Hematopoietic multipotent progenitor cell treated with erythropoietin and hydrocortisone succinate and interleukin-3 and kit ligand, for 8 days (in vitro differentiated cells): ENCODE measurements at places on chromosomes 3 and 15.

GRCh38 chr3:100316641-100317069 is 17.9 kb upstream of the NIT2 start:
- peak; percentile 82 for DNase-seq

DNA sequence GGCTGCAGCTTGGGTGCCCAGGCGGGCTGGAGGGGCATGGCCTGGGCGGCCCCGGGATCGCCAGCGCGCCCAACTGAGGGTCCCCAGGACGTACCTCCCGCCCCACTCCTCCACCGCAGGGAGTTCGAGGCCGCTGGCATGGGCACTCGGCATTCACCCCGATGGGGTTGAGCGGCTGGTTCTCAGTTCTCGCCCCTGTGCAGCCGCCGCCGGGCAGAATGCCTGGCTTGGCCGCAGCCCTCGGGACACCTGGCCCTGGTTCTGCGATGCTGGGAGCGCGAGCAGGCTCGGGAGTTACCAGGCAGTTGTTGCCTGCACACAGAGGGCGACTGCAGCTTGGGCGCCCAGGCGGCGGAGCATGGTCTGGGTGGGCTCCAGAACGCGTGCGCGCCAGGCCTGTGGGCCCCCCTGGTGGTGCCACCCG is 121.4 kb downstream of the LMLN start:
- DNase-seq, result no peak

DNA sequence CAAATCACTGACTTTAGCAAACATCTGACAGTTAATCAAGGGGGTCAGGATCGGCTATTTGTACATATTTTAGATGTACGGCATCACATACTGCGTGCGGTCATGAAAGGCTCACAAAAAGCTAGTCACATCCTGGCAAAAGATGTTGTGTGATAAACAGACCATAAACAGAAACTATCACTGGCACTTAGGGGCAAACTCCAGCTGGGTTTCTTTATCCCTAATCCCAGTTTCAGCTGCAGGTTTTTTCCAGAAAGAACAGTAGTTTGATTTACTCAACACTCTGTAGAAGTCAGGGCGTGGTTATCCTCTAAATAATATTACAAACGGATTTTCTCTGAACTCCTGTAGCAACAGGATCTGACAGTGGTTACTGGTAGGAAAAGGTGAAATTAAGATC is 112.4 kb upstream of the BHLHE40 start:
- DNase-seq, result no peak

DNA sequence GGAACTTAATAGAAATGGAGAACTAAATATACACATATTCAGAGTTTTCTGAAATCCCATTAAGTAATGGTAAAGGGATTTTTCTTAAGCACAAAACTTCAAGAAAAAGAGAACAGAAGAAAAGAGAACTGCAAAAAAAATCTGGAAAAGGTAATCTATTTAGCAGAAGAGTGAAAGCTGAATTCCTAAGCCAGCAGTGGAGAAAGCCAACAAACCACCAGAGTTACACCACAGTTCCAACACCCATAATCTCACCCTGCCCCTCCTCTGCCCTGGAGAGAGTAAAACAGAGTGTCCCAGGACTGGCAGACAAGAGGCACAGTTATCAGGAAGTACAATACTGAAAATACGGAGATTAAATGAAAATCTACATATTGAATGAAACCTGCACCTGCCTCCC is 29.4 kb downstream of the TP53BP1 start:
- DNase-seq, result no peak

DNA sequence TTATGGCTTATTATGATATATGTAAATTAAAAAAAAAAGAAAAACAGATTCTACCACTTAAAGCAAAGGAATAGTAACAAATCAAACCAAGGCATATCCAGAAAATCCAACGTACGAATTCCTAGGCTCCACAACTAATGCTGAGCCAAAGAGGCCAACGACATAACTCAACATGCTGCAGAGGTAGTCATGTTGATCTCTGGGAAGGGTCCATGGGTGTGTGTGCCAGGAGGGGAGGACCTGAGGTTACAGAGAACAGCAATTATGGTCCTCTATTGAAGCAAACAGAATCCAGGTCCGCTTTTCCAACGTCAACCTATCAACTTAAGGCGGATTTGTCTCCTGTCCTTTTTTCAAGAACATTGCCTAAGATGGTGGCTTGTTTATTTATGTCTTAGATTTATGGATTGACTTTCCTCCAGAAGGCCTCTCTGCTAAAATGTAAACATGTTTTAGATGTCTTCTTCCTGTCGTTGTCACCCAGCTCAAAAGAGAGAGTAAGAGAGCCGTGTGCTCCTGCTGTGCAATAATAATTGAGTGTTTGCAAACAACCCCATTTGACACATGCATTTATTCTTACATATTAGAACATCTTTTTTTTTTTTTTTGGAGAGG is 20.4 kb downstream of the NANOGP8 start:
- DNase-seq, result no peak

GRCh38 chr3:122189357-122189756 is 5.9 kb downstream of the CASR start:
- DNase-seq, result no peak

DNA sequence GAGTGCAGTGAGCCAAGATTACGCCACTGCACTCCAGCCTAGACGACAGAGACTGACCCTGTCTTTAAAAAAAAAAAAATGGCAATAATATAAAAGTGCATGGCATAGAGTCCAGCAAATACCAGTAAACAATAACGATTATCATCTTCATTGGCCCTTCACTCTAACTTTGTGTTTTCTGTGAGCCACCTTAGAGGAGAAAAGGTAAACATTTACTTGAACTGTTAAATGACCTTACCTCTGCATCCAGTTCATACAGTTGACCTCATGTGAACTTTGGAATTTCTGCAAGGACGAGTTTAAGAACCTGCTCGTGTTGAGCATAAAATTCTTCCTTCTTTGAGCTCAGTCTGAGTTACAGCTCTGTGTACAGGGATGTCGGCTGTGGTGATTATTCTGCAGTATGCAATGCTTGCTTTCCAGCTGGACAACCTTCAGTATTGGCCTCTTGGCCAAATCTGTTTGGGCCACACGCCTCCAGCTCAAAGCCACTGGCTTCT is 56.6 kb downstream of the RLBP1 start:
- DNase-seq, result no peak

DNA sequence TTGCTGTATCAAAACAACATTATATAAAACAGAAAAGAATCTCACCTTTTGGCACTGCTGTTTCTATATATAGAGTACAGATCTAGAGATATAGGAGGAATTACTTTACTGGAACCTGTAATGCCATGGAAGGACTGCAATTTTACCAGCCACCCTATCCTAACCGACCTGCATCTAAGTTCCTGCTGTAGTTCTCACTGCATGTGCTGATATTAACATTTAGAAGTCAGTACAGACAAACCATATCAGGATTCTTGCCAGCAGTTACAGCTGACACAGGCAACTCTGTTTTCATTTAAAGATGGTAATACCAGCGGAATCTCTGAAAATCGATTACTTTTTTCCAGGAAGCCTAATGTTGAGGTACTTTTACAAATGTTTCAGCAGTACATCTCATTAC is 73.4 kb upstream of the MYO5C start:
- DNase-seq, result no peak

- DNase-seq, result no peak
These were observed 85.6 kb downstream of the NEDD4 start for GRCh38 chr15:55907797-55908196.

DNA sequence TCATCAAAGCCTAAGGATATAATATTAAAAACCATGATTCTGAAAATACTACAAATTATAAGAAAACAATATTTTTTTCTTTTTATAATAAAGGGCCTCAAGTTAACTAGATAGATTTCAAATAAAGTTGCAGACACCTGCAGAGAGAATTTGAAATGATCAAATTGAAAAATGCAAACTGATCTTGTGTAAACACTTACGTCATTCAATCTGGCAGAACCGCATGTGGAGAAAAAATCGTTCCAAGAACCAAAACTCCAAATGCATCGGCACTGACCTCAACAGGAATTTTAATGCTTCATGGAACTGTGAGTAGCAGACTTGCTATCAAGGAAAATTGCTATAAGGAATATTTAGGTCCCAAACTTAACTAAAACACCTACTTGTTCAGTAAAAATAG is 17.2 kb downstream of the CPA3 start:
- DNase-seq, result no peak
